A549 treated with AZD2906 at 1 μM for 4 hours (cell line): ENCODE measurements at places on chromosomes 6 and 20. TPM values are rescaled to one million over a fixed set of nuclear protein-coding genes. Genes with fewer than 3 reads are reported as not detected.

TMEM170B gene
- 0.72 to 0.96 TPM (median 0.85 TPM) in 5 replicates for total RNA-seq

SCGN gene
- total RNA-seq, result 0.24 to 0.46 TPM (median 0.30 TPM) in 5 replicates

PRDM1 gene
- total RNA-seq, result 5.0 to 6.7 TPM (median 5.5 TPM) in 5 replicates

FERMT1 gene
- total RNA-seq, result 13.1 to 16.5 TPM (median 13.7 TPM) in 5 replicates

C6orf163 gene
- 0.10 to 0.41 TPM (median 0.20 TPM) in 5 replicates for total RNA-seq

RALY gene
- 126 to 162 TPM (median 158 TPM) in 5 replicates for total RNA-seq
